ENCODE measurements at places on chromosomes 12 and 14.

- no peak for DNase-seq
These were observed 5.0 kb upstream of the LGALS3 start for GRCh38 chr14:55123852-55124639.

DNA sequence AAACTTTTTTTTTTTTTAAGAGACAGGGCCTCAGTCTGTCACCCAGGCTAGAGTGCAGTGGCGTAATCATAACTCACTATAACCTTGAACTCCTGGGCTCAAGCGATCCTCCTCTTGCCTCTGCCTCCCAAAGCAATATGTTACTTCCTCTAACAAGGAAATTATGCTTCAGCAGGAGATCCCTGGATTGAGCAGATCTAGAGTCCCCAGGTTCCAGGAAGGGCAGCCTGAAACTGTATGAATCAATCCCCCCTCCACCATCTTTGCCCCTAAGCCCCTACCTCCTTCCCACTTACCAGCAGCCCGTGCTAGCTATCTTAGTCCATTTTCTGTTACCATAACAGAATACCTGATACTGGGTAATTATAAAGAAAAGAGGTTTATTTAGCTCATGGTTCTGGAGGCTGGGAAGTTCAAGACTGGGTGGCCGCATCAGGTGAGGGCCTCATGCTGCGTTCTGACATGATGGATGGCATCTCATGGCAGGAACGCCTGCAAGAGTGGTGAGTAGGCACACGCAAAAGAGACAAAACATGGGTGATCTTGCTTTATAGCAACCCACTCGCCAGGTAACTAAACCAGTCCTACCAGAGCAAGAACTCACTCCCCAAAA is 5.0 kb downstream of the TAMALIN start:
- DNase-seq, result no peak

GRCh38 chr14:67502867-67503266 is 14.3 kb upstream of the TMEM229B start:
- DNase-seq, result no peak

DNA sequence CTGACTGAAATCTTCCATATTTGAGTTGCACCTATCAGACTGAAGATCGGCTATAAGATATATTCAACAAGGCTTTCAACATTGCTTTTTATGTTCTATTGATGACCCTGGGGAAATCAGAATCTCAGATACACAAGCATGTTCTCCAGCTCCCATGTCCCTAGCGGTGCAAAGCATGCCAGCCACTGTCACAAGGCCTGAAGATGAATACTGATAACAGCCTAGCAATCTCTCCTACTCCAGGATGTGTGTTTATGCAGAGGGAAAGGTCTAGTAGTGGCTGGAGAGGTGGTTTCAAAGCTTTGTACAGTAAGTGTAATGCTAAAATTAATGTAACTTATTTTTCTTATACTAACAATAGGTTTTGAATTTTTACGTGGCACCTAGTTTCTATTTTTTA is 64.6 kb downstream of the SOX5 start:
- no peak for DNase-seq

- DNase-seq, result no peak
These were observed 8.0 kb downstream of the NCOR2 start for GRCh38 chr12:124559182-124560017.

DNA sequence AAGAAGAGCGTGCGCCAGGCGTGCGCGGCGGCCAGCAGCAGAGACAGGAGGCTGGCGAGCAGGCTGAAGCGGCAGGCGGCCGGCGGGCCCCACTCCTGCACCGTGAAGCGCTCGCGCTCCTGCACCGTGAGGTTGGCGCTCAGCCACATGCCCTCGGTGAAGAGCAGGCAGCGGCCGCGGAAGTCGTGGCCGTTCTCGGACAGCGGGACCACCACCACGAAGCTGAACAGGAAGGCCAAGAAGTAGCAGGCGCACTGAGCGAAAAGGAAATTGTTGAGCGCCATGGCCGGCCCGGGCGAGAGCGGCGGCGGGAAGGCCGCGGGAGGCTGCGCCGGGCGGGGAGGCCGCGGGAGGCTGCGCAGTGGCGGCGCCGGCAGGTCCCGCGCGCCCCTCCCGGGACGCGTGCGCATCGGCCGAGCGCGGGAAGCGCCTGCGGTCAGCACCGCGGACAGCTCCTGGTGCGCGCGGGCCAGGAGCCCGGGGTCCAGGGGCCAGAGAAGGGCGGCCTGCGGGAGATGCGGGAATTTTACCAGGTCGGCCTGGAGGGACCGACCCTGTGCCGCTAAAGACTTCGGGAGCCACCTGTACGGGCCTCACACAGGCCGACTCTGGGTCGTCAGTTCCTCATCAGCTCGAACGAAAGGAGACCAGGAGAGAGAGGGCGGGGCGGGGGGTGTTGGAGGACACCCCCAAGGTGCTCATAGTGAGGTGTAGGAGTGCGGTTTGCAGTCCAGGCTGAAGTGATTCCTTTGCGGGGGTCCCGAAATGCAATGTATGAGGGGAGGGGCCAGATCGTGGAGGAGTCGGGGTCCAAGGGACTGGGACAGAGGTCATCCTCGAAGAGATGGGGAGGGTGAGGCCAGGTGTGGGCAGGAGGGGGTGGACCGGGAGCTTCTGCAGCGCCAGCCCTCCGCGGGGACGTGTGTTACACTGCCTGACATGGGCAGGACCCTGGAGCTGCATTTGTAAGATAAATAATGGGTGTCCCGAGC is at the start of gene TMEM179:
Gene TMEM179, minus strand, starts transcription at position 315 of the 992 bp plus-strand sequence. Its CDS starts 31 bp downstream, at position 284.
- no peak for DNase-seq

DNA sequence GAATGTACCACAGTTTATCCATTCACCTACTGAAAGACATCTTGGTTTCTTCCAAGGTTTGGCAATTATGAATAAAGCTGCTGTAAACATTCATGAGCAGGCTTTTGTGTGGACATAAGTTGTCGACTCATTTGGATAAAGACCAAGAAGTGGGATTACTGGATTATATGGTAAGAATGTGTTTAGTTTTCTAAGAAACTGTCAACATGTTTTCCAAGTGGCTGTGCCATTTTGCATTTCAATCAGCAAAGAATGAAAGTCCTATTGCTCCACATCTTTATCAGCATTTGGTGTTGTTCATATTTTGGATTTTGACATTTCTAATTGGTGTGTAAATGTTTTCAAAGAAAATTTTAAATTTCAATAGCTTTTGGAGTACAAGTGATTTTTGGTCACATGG is 27.3 kb upstream of the KLRF1 start:
- no peak for DNase-seq

DNA sequence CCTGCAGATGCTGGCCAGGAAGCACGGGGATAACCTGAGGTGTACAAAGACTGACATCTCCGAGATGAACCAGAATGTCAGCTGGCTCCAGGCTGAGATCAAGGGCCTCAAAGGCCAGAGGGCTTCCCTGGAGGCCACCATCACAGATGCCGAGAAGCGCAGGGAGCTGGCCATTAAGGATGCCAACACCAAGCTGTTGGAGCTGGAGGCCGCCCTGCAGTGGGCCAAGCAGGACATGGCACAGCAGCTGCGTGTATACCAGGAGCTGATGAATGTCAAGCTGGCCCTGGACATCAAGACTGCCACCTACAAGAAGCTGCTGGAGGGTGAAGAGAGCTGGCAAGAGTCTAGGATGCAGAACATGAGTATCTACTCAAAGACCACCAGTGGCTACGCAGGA is 380.0 kb upstream of the USP15 start:
- DNase-seq, result no peak

GRCh38 chr14:50820786-50821509 is 10.0 kb downstream of the NIN start:
- no peak for DNase-seq

GRCh38 chr12:63930971-63931370 is 86.5 kb downstream of the SRGAP1 start:
- no peak for DNase-seq

GRCh38 chr14:51624955-51625569 is 26.6 kb upstream of the FRMD6 start:
- no peak for DNase-seq

DNA sequence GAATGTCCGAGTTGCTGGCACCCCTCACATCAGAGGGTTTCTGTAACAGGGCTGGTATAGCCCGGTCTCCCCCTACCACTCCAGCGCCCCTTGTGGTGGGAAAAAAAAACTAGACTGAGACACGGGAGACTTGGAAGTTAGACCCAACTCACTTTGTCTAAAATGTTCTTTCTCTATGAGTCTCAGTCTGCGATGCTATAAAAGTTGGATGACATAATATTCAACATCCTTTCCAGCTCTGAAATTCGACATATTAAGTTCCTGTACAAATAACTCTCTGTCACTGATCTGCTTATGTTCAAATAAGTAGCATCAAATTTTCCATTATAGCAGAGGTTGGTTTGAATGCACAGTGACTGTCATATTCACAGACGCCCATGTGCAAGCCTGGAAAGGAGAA is 25.7 kb upstream of the TC2N start:
- DNase-seq, result no peak

GRCh38 chr12:14968478-14968877 is 4.4 kb upstream of the PDE6H start:
- no peak for DNase-seq

GRCh38 chr12:53340398-53340797 is 4.2 kb upstream of the SP7 start:
- DNase-seq, result no peak

DNA sequence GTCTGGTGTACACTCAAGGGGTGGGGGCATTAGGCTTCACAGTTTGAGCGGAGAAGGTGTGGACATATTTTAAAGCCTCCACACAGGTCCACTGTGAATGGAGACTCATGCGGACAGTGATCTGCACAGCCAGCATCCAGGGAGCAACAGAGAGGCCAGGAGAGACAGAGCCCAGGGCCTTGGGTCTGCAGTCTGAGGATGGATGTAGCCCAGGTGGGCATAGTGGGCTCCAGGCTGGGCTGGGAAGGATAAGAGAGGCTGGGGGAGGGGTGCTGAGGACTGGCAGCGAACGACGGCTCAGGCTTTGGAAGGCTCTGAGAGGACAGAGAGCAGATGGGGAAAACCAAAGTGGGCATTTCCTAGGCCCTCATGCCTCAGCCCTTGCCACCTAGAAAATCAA is 128.8 kb downstream of the PAPOLA start:
- DNase-seq, result no peak
